ENCODE measurements at places on chromosomes 3 and 15.

GRCh38 chr3:178562143-178562946, 26.1 kb downstream of the KCNMB2 start:
- DNase-seq = no peak

DNA sequence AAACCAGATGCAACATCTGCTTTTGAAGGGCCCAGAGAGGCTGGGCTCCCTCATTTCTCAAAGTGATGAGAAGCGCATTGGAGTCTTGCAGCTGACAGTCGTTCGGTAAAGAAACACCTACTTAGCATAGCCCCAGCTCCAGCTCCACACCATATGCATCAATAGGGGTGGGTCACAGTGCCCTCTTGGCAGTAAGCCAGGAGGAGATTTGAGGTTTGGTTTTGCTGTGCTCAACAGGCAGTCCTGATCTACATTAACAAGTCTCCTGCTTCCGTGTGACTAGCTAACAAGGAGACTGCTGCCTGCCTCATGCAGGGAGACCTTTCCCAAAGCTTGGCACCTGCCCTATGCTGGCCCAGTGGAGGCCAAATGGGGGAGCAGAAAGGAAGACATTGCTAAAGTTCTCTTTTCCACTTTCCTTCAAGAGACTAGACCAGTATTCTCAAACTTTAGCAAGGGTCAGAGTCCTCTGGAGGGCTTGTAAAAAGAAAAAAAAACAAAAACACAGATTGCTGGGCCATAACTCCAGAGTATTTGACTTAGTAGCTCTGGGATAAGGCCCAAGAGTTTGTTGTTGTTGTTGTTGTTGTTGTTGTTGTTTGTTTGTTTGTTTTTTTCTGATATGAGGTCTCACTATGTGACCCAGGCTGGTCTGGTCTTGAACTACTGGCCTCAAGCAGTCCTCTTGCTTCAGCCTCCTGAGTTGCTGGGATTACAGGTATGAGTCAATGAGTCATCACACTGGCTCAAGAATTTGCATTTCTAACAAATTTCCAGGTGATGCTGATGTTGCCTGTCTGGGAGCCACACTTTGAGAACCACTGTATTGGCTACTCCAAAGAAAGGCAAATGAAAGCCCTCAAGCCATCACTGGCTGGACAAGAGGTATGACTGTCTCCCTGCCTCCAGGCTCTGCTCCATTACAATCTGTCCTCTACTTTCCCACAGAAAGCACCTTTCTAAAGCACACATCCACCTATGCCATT, 294.9 kb downstream of the RORA start:
- DNase-seq = no peak

GRCh38 chr3:181239441-181239840, 249.9 kb upstream of the DNAJC19 start:
- DNase-seq = no peak

GRCh38 chr3:13473020-13473419, 7.1 kb upstream of the HDAC11 start:
- DNase-seq = no peak

GRCh38 chr3:126972866-126973265, 10.0 kb upstream of the PLXNA1 start:
- DNase-seq = no peak

GRCh38 chr15:26126070-26126469, 262.9 kb upstream of the ATP10A start:
- no peak for DNase-seq

- DNase-seq = no peak
These were observed 23.9 kb downstream of the PLA2G4D start for GRCh38 chr15:42070279-42070975.

- DNase-seq = no peak
These were observed 42.9 kb downstream of the FNDC3B start for GRCh38 chr3:172082269-172082668.

- DNase-seq = no peak
These were observed 107.8 kb downstream of the SLCO3A1 start for GRCh38 chr15:91961357-91961756.

DNA sequence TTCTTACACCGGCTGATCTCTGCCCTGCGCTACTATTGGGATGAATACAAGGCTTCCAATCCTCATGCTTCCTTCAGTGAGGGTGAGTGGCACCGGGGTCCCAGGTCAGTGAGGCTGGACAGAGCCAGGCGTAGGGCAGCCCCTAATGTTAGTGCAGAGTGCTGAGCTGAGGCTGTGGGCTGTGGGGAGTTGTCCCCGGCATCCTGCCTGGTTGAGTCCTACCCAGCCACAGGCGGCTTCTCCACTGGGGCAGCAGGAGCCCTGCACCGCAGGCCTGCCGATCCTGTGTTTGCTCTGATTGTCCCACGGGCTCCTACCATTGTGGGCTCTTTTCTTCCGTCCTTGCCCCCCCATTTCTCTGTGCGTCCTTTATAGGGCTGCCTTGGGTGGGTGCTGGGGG, 13.3 kb downstream of the RNF123 start:
- DNase-seq = no peak

GRCh38 chr15:56184516-56184915, 59.2 kb downstream of the RFX7 start:
- DNase-seq = no peak

DNA sequence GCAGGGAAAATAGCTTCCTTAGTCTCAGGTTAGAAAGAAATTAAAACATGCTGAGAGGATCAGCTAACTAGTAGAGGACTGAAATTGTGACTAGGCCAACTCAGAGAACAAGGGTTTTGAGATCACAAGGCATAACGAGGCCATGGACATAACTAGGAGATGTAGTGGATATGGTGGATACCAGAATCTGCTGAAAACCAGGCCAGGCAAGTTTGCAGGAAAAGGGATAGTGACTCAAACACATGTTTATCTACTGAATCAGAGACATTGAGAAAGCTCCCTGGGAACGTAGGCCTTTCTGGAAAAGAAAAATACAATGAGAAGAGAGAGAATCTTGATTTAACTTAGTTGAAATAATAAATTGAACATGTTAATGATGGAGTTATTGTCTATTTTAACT, 326.5 kb upstream of the GBE1 start:
- no peak for DNase-seq

DNA sequence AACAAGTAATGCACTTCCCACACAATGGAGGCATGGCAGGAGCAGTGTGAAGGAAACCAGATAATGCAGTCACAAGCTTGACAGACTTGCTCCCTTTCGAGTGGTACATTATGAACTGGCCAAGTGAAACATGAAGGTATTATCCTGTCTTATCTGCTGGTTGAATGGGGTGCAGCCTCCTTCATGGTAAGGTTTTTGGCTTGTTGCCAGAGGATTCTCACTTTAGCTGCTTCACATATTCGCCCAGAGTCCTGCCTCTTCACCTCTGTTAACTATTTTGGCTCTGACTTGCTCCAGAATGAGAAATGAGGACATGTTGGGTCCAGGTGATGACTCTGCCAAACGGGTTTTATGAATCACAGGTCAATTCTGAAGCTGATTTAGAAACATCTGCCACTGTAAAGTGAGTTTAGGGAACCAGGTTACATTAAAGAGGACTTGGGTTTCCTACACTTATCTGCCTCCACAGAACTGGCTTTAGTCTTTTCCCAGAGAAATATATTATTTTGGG, 19.5 kb upstream of the CCDC39 start:
- no peak for DNase-seq

- DNase-seq = no peak
These were observed 246.0 kb upstream of the CBLB start for GRCh38 chr3:106114848-106115247.

DNA sequence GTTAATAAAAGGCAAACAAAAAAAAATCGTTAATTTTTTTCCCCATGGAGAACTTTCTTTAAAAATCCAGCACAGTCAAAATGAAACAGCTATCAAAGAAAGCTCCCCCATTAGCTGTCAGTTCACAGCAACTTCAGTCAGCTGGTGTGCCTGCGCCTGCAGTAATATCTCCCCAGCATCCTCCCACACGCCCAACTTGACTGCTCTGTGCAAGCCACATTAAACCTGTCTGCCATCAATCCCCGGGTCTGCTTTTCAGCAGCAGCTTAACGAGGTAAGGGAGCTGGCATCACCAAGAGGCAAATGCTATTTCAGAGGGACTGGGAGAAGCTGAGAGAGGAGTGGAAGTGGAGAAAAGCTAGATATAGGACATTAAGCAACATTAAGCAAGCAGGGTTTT, 337.5 kb downstream of the GAP43 start:
- DNase-seq = no peak

- DNase-seq = no peak
These were observed 372.1 kb upstream of the ARHGEF26 start for GRCh38 chr3:153749070-153749610.

GRCh38 chr3:47456984-47457383, 18.8 kb downstream of the SCAP start:
- no peak for DNase-seq

DNA sequence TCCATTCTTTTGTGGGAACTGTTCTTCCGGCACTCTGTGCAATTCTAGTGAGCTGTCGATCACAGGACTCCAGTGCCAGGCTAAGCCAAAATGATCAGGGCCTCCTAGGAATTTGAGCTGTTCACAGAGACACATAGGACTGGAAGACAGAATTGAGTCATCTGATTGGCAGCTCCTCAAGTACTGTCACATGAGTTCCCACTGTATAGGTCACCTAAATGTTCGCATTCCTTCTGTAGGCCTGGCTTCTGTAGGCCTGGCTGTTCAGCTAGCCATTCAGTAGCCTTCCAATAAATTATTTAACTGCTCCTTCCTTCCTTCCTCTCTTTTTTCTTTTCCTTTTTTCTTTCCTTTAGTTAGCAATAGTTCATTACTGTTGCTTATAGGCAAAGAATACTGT, 4.3 kb downstream of the PROS1 start:
- DNase-seq = no peak

DNA sequence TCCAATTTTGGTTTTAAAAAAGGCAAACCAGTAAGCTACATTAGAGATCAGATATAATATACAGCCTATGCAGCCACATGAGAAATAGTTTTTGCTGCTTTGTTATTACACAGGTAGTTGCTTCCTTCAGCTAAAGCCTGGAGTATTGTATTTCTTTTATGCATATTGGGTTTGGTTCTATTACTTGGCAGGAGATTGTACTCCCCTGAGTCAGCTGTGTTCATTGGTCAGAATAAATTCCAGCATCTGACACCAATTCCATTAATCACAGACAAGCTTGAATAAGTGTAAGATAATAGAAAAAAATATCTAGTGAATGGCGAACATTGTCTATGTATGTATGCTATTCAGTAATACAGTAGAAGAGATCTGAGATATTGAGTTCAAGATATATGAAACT, 26.1 kb upstream of the ZCWPW2 start:
- no peak for DNase-seq

DNA sequence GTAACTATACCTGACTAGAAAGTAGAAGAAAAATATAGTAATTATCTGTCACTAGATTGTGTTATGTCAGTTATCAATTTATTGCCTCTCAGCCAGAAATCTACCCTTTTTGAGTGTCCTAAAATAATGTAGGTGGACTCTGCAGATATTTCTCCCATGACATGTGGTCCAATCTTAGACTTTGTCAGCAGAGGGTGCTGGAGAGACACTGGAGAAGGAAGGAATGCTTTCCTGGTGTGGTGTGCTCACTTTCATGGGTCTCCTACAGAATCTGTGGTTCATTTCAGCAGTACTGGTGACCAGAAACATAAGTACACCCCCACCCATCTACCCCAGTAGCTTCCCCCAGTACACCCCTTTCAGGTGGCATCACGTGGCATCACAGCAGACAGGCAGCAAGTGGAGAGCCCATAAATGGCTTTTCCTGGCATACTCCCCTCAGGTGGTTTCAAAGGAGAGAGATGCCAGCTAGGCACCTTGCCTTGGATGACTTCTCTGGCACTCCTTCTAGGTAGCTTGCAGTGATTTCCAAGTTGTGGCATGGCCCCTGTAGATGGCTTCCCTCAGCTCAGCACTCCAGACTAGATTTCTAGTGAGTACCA, 114.7 kb downstream of the GADL1 start:
- DNase-seq = no peak

DNA sequence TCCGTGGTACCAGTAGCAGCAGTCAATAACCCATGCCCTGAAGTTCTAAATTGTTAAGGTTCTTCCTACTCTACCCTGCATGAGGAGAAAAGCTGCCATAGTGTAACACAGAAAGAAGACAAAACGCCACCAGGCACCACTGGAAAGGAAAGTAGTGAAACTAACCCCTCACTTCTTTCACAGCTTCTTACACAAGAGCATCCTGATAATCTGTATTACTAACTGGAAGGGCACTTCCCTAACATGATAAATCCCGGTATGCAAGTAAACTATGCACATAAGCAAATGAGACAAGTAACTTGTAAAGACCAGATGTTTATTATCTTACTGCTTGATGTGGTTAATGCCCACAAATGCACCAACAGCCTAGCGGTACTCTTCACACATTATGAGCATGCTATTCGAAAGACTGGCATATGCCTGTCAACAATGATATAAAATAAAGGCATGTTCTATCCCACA, 141.3 kb downstream of the ADAM10 start:
- no peak for DNase-seq

GRCh38 chr15:68389936-68390817, 41.8 kb downstream of the ITGA11 start:
- DNase-seq = no peak

GRCh38 chr3:37129871-37130270, 44.5 kb downstream of the LRRFIP2 start:
- DNase-seq = no peak

DNA sequence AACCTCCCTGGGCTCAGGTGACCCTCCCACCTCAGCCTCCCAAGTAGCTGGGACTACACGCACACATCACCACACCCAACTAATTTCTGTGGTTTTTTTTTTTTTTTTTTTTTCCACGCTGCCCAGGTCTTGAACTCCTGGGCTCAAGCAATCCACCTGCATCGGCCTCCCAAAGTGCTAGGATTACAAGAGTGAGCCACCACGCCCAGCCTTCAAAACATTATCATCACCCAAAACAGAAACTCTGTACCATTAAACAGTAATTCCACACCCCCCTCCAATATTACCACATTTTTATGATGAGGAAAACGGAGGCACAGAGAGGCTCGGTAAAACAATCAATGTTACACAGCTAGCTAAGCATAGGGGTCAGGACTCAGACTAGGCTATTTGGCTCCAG, 4.0 kb downstream of the IMP3 start:
- no peak for DNase-seq

- DNase-seq = no peak
These were observed 8.1 kb downstream of the FAM131A start for GRCh38 chr3:184345317-184346144.
